Naive B cell (primary cell): ENCODE measurements at places on chromosomes 3 and 15. TPM values are rescaled to one million over a fixed set of nuclear protein-coding genes. Genes with fewer than 3 reads are reported as not detected.

The CAV3 gene
- polyA plus RNA-seq = not detected

The FSIP1 gene
- 0.14 TPM for polyA plus RNA-seq

The IDH2 gene
- polyA plus RNA-seq = 61.8 TPM

- no peaks in the 10 kb centered on the region for H3K36me3 ChIP-seq
- H3K27ac ChIP-seq = no peak overlapping the region
- H3K4me3 ChIP-seq = no peak overlapping the region
- no peaks in the 10 kb centered on the region for H3K4me1 ChIP-seq
- no peaks in the 10 kb centered on the region for H3K27me3 ChIP-seq
These were observed 122.6 kb downstream of the ANO10 start for GRCh38 chr3:43499256-43499655.

- H3K4me3 ChIP-seq = no peak within 1 kb of the TSS
- H3K4me1 ChIP-seq = no peaks in the 10 kb centered on the region
- DNase-seq = no peak
- H3K36me3 ChIP-seq = no peaks in the 10 kb centered on the region
- H3K27me3 ChIP-seq = peaks cover 28% of the 10 kb centered on the region
- H3K27ac ChIP-seq = no peak within 1 kb of the TSS
These were observed at the start of gene CNTN3 for GRCh38 chr3:74614107-74614967. Gene CNTN3 (minus strand): TSS chr3:74614659. CDS start chr3:74521112, 93,547 bp downstream.

- no peaks in the 10 kb centered on the region for H3K36me3 ChIP-seq
- H3K4me1 ChIP-seq = peaks cover 28% of the 10 kb centered on the region
- peaks cover 20% of the 10 kb centered on the region for H3K27me3 ChIP-seq
- peak; percentile 59 for DNase-seq
- no peak overlapping the region for H3K4me3 ChIP-seq
These were observed 60.1 kb downstream of the ATP10A start for GRCh38 chr15:25803036-25803435.

DNA sequence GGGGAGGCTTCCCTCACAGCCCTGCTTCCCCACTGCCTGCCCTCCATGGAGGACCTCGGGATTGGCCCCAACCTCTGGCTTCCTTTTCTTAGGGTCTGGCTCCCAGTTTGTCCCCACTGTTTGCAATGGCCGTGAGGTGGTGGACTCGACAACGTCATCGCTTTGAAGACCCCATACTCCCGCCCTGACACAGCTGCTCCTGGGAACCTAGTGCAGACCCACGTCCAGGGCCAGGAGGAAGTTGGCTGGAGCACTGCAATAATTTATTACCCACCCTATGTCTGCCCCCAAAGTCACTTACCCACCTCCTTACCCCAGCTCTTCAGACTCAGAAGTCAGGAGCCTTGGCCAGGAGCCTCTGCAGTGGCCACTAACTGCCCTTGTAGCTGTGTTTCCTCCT, 11.1 kb downstream of the GRM2 start:
- no peak overlapping the region for H3K4me3 ChIP-seq
- H3K27ac ChIP-seq = no peak overlapping the region
- H3K27me3 ChIP-seq = no peaks in the 10 kb centered on the region
- no peaks in the 10 kb centered on the region for H3K36me3 ChIP-seq

DNA sequence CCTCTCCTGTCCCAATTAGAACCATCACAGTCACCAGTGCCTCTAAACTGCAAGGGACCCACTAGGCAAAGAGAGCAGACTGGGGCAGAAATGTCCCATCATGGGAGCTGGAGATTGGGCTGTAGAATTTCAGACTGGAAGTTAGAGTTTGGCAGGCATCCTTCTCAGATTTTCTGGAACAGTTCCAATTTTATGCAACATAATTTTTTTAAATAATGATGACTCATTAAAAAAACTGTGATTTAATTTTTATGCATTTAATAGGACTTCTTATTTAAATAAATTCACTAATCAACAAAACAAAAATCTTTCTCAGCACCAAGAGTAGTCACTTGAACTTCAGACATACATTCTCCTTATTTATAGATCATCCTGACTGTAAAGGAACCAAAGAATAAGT, 84.6 kb upstream of the SLC7A14 start:
- H3K4me1 ChIP-seq = no peaks in the 10 kb centered on the region
- H3K4me3 ChIP-seq = no peak overlapping the region
- H3K27ac ChIP-seq = no peak overlapping the region
- no peaks in the 10 kb centered on the region for H3K36me3 ChIP-seq
- peaks cover 13% of the 10 kb centered on the region for H3K27me3 ChIP-seq

GRCh38 chr15:32669896-32670611, 28.5 kb downstream of the SCG5 start:
- H3K4me3 ChIP-seq = no peak overlapping the region
- H3K27ac ChIP-seq = no peak overlapping the region
- no peaks in the 10 kb centered on the region for H3K36me3 ChIP-seq
- DNase-seq = no peak
